Urinary bladder (tissue), 4 donors: ENCODE measurements at places on chromosomes 13 and 19.

- no peak for DNase-seq
Measured at GRCh38 chr13:20404488-20405222, 121.0 kb downstream of the CRYL1 start.

DNA sequence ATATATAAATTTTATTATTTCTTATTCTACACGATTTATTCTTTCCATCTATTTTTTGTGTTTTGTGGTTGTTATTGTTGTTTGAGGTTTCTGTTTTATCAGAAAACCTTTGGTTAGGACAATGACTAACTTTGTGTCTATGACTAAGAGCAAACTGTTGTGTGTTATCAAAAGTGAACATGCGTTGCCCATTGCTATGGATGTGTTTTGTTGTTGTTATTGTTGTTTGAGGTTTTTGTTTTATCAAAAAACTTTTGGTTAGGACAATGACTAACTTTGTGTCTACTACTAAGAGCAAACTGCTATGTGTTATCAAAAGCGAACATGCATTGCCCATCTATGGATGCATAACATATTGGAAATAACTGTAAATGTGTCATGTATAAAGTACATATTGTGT, 692.3 kb downstream of the SLITRK1 start:
- no peak for DNase-seq

- no peak for DNase-seq
Measured at GRCh38 chr13:32031815-32032370, 319 bp downstream of the FRY start.

DNA sequence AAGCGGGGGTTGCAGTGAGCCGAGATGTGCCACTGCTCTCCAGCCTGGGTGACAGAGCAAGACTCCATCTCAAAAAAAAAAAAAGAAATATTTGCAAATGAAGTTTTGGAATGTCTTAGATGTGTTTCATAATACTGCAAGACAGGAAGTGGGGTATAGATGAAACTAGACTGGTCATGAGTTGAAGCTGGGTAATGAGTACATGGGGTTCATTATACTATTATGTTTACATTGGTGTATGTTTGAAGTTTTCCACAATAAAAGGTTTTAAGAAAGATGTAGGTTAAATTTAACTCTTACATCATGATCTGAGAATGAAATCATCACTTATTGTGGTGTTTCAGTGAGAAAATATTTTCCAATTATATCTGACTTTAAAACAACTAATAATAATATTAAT, 19.0 kb downstream of the FNDC3A start:
- no peak for DNase-seq

GRCh38 chr13:60410299-60410698, 13.3 kb downstream of the TDRD3 start:
- no peak for DNase-seq

DNA sequence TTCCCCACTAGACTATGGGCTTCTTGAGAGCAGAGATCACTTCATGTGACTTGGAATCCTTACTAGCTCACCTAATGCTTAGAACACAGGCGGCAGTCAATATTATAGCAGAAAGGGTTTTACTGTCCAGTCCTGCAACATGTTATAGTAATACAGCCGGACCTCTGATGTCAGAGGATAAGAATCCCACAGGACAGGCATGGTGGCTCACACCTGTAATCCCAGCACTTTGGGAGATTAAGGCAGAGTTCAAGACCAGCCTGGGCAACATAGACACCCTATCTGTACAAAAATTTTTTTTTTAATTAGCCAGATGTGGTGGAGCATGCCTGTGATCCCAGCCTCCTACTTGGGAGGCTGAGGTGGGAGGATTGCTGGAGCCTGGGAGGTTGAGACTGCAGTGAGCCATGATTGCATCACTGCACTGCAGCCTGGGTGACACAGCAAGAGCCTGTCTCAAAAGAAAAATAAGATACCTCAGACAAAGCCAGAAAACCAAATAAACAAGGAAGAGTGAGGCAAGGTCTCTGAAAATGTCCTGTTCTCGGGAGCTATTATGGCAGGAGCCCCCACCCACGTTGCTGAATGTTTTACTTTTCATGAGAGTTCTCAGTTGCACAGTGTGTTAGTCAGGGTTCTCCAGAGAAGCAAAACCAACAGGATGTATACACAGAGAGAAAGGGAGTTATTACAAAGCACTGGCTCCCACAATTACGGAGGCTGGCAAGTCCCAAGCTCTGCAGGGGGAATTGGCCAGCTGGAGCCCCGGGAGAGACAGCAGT, 100.8 kb downstream of the UBL3 start:
- no peak for DNase-seq

GRCh38 chr19:44717603-44718002, 18.7 kb downstream of the CEACAM16 start:
- no peak for DNase-seq

DNA sequence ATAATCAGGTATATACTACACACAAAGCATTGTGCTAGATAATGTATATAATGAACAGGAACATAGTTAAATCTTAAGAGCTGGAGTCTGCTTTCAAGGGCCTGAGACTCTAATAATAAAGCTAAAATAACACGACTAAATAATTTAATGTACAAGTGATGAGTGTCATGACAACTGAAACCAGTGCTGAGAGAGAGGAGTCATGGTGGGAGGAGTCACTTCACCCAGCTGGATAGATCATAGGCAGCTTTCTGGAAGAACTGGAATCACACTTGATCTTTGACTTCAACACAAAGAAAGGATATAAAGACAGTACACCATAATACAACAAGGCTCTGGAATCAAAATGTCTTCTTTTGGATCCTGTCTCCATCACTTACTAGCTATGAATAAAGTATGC, 7.1 kb downstream of the RBM26 start:
- no peak for DNase-seq

- no peak for DNase-seq
Measured at GRCh38 chr13:96539791-96540190, 449.9 kb downstream of the HS6ST3 start.

- DNase-seq: no peak
Measured at GRCh38 chr13:48817166-48817802, 158.4 kb upstream of the FNDC3A start.

- no peak for DNase-seq
Measured at GRCh38 chr13:29024783-29025182, 204.6 kb downstream of the MTUS2 start.

GRCh38 chr13:62779161-62779560, 1363.5 kb upstream of the PCDH20 start:
- DNase-seq: no peak

DNA sequence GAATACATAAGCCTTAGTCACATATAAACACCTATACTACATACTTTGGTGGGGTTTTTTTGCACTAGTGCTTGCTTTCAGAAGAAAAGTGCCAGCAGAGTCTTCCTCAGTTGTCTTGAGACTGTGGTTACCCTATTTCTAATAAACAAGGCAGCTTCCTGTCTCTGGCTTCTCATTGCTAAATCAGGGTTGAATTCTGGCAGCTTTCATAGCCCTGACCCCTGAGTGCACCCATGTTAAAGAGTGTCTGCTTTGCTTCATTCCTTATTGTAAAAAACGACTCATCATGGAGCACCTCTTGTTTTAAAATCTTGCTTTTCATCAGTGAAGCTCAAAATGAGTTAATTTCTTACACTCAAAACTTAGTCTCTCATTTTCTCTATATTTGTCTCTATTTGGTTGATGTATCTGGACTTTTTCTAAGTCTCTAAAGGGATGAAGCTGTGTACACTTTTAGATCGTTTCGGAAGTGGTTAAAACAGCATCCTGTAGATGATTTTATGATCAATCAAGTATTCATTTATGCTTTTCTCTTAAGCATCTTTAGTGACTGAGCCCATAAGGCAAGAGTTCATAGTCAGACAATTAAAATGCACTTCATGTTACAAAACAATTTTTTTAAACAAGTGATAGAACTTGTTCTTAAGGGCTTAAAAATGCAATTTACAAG, 72.1 kb downstream of the KLF12 start:
- no peak for DNase-seq

DNA sequence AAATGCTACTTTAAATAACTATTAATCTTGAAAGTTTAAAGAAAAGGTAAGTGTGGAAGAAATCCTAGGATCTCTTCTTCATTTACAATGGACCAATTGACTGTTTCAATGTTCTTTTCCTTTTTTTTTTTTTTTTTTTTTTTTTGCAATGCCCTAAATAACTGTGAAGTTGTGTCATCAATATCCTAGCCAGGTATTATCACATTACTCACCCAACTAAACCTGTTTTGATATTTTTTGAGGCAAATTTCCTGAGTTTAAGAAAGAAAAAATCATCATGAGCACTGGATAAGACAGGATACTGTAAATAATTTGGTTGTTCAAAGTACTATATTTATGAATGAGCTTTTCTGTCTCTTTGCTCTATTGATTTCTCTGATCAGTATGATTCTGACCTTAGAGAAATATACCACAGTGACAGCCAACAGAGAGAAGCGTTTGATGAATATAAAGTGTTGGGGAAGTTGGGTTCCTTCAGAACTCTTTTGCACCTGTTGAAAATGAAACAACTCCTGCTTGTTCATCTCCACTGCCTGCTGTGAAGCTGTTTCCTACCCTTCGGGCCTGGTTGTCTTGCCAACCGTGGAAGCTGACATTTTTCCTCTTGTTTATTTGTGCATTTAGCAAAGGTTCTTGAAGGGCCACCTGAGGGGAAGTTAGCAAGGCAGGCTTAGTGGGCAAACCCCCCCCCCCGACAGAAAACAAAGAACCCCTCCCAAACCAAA, 1220.5 kb upstream of the SLC10A2 start:
- DNase-seq: no peak

GRCh38 chr13:66663711-66664110, 566.4 kb downstream of the PCDH9 start:
- no peak for DNase-seq

DNA sequence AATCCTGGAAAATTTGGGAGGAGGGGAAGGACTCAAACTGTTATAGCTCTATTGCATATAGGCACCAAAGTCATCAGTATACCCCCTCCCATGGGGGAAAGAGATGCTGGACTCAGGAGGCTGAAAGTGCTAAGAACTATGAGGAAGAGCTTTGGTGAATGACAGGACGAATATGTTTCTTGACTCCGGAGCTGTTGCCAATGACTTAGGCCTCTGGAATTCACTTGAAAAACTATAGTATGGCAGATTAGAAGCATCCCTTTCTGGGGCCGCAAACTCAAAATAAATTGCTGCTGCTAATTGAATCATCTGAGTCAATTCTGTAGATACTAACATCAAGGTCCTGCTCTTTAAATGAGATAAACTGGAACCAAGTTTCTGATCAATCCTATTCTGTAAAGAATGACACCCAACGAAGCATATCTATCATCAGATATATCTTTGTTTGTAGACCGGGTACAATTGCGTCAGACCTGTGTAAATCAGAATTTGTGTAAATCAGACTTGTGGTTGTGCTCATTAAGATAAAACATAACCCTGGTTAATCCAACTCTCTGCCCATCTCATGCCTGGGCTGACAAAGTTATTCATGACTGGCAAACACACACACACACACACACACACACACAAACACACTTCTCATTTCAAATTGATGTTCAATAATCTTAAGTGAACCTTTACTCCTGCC, 1793.8 kb upstream of the PCDH20 start:
- DNase-seq: no peak

GRCh38 chr13:111344471-111345191, 24.2 kb downstream of the TEX29 start:
- no peak for DNase-seq

- no peak for DNase-seq
Measured at GRCh38 chr13:113560645-113561416, 23.7 kb upstream of the TFDP1 start.

DNA sequence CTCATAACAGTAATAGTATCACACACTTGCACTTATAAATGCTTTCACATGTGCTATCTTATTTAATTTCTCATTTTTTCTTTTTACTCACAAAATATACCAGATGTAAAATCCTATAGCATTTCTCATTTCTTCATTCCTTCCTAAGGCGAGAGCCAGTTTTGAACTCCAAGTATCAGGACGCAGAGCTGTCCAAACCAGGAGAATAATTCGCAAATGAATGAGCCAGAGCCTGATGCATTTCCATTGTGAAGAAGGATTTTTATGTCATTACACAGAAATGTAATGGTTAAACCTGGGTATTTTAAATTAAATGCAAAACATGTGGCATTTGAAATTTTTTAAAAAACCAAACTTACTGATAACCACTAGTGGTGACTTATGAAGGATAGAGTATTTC, 244.3 kb downstream of the RGCC start:
- DNase-seq: no peak

DNA sequence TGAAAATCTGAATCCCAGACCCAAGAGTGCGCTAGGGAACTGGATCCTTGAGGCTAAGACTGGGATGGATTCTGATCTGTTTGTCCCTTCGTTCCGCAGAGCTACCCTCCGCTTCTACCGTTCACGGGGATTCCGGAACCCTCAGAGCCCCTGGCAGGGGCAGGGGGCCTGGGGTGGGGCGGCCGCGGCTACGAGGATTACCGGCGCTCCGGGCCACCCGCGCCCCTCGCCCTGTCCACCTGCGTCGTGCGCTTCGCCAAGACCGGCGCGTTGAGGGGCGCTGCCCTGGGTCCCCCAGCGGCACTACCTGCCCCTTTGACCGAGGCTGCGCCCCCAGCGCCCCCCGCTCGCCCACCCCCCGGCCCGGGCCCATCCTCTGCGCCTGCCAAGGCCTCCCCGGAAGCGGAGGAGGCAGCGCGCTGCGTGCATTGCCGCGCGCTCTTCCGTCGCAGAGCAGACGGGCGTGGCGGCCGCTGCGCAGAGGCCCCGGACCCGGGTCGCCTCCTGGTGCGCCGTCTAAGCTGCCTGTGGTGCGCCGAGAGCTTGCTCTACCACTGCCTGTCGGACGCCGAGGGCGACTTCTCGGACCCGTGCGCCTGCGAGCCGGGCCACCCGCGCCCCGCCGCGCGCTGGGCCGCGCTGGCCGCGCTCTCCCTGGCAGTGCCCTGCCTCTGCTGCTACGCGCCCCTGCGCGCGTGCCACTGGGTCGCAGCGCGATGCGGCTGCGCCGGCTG, 7.1 kb downstream of the SPRED3 start:
- no peak for DNase-seq

DNA sequence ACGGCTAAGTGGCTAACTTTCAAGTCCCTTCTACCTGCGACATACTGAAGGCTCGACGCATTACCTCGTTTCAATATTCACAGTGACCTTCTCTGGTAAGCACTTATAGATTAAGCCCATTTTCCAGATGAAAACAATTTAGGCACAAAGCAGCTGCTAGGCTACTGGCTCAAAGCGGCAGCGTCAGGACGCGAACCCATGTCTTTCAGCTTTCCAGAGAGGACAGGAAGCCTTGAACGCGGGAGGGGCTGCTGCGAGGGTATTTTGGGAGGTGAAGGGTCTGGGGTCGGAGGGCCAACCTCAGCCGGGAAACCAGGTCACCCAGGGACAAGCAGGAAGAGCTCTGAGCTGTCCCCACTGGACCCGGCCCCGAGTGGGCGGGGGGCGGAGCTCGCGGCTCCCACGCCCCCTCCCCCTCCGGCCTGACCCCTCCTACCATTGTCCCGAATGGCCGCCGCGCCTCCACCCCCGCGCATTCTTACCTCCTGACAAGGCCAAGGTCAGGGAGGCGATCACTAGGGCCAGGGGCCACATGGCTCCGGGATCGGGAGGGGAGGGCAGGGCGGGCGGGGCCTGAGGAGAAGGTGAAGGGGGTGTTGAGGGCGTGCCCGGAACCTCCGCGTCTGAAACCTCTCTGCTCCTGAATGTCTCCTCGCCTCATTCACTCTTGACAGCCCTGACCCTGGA, at the start of gene KLK13:
KLK13 (minus strand) TSS at position 559 of the 687 bp plus-strand sequence; CDS start at position 534, 25 bp downstream.
- DNase-seq: no peak

- DNase-seq: no peak
Measured at GRCh38 chr19:4878491-4878968, 11.1 kb upstream of the PLIN3 start.
